Stomach (tissue), 19 donors: ENCODE measurements at places on chromosomes 3 and 15.

DNA sequence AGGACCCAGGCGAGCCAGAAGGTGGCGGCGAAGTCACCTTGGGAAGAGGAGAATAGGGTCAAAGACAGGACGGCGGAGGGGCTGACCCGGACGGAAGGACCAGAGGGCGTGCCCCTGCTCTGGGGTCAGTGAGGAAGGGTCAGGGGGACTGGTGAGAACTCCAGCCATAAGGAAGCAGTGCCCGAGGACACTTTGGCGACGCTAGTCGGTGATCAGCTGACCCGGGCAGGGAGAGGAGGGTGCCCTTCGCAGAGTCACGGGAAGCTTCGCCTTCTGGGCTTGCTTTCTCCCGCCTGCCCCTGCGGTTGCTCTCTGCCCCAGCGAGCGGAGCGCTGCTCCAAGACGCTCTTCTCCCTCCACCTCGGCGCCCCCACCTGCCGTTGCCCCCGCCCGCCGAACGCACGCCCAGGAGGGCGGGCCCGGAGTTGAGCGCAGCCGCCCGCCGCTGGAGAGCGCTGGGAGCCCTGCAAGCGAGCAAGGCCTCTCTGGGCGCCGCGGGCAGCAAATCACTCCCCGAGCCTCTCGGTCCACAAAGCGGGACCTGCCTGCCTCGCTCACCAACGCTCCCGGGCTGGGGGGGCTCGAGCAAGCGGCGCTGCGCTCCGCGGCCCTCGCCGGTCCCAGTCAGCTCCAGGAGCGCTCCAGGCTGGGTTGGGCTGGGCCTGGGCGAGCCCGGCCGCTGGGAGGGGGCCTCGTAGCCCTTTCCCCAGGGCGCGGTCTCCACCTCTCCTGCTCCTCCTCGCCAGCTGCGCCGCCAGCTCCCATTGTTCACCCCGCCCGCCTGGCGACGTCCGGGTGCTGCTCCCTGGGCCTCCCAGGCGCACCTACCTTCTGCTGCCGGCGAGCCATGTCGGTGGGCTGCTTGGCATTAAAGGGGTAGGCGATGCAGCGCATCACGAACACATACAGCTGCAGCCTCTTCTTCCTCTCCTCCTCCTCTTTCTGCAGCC, 1.2 kb downstream of the CADPS start:
- no peak for DNase-seq

DNA sequence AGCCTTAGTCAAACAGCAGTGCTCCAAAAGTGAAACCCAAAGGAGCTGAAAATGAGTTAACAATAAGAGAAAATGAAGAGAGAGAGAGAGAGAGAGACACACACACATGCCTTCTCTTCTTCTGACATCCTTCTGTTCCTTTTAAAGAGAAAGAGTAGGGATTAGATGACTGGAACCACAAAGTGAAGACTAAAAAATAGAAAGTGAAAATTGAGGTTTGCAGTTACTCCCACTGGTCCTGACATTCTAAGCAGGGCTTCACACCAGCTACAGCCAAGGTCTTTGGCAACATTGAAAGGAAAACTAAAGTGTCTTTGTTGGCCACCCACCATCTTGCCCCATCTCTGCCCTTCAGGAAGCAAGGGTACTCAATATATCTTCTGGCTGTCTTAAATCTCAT, 59.2 kb downstream of the USP50 start:
- no peak for DNase-seq

DNA sequence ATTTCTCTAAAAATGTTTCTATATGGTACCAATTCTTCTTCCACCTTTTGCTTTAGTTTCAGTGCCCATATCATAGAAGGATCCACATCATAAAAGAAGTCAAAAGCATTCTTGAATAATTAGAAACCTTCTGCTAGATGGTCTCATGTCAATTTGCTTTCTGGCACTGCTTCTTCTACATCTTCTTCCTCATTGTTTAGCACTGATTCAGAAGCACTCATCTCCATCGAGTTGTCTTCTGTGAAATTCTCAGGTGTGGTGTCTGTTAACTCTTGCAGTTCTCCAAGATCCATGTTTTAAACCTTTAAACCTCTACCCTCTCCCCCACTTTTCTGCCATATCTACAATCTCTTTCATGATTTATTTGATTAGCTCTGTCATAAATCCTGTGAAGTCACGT, 154.8 kb downstream of the WDR76 start:
- no peak for DNase-seq

DNA sequence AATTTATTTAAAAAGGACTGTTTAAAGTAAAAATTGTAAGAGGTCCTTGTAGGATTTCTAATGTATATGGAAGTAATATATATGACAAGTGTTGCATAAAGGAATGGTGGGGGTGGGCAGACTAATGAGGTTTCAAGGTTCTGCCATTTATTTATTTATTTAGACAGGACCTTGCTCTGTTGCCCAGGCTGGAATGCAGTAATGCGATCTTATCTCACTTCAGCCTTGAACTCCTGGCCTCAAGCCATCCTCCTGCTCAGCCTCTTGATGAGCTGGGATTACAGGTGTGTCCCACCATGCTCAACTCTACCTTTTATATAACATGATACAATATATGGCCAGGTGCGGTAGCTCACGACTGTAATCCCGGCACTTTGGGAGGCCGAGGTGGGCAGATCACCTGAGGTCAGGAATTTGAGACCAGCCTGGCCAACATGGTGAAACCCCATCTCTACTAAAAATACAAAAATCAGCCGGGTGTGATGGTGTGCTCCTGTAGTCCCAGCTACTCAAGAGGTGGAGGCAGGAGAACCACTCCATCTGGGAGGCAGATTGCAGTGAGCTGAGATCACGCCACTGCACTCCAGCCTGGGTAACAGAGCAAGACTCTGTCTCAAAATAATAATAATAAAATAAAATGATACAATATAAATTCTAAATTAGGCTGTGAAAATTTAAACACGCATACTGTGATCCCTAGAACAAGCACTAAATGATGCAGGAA, 33.8 kb upstream of the IGF2BP2 start:
- DNase-seq, result no peak

GRCh38 chr3:3927198-3927597, 128.0 kb downstream of the LRRN1 start:
- no peak for DNase-seq

GRCh38 chr3:194395212-194395611, 3.9 kb downstream of the GP5 start:
- peak; percentile 84 for DNase-seq
